ENCODE measurements at places on chromosomes 1 and 21.

GRCh38 chr1:39898648-39899603, 2.8 kb downstream of the MYCL start:
- no peak for DNase-seq

GRCh38 chr1:225811622-225812487, 1.9 kb downstream of the EPHX1 start:
- no peak for DNase-seq

- no peak for DNase-seq
Measured at GRCh38 chr1:24871306-24871901, 58.7 kb downstream of the RUNX3 start.

DNA sequence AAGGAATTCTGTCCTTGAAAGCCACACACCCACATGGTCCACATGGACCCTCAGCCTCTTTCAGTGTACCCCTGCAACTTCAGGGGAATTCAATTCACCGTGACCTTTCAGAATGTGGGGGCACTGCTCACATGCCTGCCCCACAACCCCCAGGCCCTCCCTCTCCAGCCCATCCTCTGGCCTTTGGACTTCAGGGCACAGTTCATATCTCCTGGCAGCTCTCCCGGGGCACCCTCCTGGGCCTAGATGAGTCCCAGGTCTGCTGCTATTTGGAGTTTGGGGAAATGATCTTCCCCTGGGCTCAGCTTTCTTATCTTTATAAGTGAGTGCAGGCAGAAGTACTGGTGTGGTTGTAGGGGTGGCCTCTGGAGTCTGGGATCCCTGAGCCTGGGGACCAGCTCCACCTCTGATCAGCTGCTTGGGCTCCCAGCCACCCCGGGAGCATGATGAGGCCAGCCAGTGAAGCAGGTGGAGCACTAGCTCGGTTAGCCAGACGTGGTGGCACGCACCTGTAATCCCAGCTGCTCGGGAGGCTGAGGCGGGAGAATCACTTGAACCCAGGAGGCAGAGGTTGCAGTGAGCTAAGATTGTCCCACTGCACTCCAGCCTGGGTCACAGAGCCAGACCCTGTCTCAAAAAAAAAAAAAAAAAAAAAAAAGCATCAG, 15.8 kb downstream of the C1orf167 start:
- no peak for DNase-seq

- DNase-seq = peak; percentile 30
Measured at GRCh38 chr1:24321697-24322469, 2.7 kb downstream of the GRHL3 start.

DNA sequence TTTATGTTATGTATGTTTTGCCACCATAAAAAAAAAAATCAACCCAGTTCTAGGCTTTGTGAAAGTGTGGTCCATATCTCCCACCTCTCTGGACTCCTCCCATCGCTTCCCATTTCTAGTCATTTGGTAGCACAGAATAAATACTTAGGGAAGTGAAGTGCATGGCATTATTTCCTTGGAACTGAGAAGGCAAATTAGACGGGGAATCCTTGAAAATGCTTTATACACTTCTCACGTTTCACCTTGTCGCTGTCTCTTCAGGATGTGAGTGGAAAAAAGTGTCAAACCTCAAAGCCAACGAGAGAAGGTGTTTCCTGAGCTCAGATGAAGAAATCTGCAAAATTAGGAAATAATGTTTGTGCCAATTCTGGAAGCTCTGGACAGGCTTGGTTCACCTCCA, 209.9 kb downstream of the ATG4C start:
- no peak for DNase-seq

DNA sequence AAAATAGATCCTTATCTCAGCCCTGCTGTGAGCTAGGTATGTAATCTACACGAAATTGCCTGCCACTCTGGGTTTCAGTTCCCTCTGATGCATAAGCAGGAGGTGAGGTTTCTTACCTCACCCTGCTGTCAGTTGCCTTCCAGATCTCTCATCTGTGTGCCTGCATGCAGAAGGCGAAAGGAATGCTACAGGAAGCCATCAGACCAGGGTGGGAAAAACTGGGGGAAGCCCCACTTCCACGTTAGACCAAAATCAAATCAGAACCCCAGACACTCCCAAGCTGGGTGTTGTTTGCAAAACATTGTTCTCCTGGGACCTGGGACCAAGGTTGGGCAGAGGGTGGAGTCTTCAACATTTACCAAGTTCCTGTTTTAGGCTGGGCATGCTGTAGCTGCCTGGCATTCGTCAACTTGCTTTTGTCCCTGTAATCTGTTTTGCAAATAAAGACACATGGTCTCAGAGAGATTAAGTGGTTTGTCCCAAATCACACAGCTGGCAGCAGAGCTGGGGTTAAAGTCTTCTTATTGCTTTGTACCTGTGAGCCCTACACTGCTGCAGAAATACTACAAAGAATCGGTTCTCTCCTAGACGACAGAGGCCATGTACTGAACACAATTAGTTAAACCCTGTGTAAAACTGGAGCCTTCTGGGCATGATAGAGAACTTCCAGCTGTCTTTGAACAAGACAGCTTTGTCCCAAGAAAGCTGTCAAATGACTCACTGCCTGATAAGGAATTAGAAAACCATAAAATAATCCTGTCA, 389.7 kb upstream of the RUNX1 start:
- DNase-seq = peak; percentile 58

DNA sequence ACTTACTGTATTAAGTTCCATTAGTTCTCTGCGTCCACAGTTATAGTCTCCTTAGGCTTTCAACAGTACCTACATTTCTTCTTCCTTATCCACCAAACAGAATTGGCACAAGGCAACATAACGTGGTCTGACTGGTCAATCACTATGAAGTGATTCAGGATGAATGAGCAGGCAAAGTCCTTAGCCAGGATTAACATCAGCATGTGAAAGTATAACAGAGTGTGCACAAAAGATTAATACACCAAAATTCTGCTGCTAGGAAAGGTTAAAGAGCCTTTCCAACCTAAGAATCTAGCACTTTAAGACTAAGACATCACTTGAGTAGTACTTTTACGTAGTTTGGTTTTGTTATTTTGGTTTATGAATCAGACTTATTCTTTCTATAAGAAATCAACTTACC, 15.8 kb downstream of the DEPDC1 start:
- DNase-seq = no peak

- DNase-seq = no peak
Measured at GRCh38 chr1:64942675-64943074, 23.7 kb downstream of the JAK1 start.

GRCh38 chr1:50548243-50548642, 125.0 kb upstream of the DMRTA2 start:
- no peak for DNase-seq

- no peak for DNase-seq
Measured at GRCh38 chr1:21628798-21629393, 40.3 kb downstream of the RAP1GAP start.

DNA sequence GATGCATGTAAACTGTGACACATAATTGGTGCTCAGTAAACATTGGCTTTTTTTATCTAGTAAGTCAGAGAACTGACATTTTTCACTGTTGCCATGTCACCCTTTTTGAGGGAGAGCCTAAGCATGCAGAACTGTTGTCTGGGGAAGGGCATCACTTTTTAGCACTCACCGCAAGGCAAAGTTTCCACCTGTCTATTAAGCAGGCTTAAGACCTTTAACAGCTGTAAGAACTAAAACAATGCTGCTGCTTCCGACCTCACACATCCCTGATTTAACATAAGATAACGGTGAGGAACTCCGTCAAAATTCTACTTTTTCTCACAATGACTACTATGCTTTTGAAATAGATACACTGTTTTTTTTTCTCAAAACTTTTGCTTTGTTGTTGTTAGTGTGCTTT, 554.8 kb downstream of the NUF2 start:
- DNase-seq = no peak

DNA sequence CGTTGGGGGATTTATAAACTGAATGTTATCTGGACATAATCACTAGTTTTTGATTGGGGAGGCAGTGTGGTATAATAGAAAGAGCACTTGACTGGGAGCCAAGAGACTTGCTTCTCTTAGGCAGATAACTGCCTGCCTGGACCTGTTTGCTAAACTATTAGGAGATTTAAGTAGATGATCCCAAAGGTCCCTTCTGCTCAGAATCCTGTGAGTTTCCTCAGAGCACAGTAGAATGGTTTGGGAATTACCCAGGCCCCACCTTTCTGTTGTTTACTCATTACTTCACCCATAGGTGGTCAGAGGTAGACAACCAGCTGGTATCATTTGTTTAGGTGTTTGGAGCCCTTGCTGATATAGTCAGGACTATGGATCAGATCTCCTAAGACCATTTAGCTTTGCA, 10.3 kb upstream of the PODN start:
- DNase-seq = no peak

GRCh38 chr1:115676498-115677181, 34.9 kb downstream of the VANGL1 start:
- DNase-seq = no peak

- DNase-seq = no peak
Measured at GRCh38 chr1:25217598-25218232, 14.6 kb downstream of the SYF2 start.

- DNase-seq = no peak
Measured at GRCh38 chr1:182397653-182398393, 2.6 kb downstream of the TEDDM1 start.

Data from bone marrow (tissue), 2 donors.